ENCODE measurements at places on chromosomes 16 and 17.

- DNase-seq: no peak
These were observed 7.7 kb upstream of the PCTP start for GRCh38 chr17:55743103-55743679.

DNA sequence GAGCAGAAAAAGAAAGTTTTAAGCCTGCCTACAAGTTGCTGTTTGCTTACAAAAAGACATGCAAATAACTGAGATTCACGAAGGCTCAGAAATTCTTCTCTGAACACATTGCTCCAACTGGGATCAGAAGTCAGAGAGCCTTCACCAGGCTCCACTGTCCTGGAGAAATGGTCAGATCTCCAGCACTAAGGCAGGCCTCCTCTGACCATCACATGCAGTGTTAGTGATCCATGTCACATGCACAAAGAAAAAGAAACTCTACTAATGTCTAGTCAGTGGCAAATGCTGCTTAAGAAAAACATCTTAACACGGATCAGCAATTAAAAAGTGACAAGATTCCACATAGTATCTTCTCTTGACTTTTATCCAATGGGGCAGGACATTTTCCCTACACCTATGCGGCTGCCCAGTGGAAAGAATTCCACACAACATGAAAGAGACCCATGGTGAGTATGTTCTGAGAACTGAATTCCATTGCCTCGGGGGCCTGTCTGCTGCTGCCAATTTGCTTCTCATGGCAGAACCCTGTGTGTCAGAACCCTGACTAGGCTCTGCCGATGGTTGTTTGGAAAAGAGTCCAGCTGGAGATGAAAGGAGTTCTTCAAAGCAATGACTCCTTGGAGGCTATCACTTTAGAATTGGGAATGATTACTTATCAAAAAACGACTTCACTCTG is 96.6 kb downstream of the HIC1 start:
- no peak for DNase-seq

- peak; percentile 41 for DNase-seq
These were observed 44.5 kb upstream of the SMPD3 start for GRCh38 chr16:68492543-68493411.

DNA sequence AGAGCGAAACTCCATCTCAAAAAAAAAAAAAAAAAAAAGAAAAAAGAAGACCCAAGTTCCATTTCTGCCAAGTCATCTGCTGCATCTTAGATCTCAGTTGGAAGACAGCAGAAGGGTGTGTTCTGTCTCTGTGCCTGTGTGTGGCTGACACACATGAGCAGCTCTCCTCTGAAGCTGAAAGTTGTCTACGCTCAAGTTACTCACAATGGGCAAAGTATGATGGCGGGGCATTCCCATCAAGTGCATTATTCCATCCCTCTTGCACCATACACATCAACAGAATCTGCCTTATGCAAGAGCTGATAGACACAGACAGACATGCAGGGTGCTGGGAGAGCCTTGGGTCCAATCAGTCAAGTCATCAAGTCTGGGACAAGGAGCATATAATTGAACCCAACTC is 402.2 kb downstream of the XYLT1 start:
- no peak for DNase-seq

DNA sequence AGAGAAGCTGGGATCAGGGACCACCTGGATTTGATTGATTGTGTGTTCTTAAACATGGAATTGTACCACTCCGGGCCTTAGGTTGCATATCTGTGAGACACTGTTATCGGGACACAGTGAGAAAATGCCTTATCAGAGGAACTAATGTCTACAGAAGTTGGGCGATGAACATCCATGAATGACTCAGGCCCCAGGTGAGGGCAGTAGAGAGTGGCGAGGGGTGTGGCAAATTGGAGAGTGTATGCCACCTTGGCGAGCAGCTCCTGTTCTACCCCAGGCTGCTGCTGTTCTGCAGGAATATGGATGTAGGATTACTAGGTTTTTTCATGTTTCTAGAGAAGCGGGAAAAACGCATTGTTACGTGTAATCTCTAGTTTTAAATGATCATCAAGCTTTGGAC is 38.8 kb downstream of the CLEC16A start:
- DNase-seq: no peak

GRCh38 chr17:273981-274832 is 78.4 kb downstream of the RPH3AL start:
- no peak for DNase-seq
